ENCODE measurements at places on chromosomes 16 and 17.

GRCh38 chr17:57523926-57524632 lies 221.0 kb downstream of the CCDC182 start:
- no peak for DNase-seq

DNA sequence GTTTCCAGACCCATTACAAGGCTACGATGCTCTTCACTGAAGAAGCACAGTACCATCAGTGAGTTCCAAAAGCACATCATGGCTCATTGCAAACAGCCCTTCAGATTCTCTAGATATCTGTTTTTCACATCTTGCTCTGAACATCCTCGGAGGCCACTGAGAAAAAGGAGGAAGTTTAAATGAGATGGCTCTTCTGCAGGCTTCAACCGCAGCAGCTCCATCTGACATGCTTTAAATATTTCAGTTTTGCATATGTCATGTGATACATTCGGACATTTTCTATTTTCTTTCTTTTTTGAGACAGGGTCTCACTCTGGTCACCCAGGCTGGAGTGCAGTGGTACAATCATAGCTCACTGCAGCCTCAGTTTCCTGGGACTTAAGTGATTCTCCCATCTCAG lies 396.8 kb downstream of the NPIPA8 start:
- DNase-seq, result no peak

DNA sequence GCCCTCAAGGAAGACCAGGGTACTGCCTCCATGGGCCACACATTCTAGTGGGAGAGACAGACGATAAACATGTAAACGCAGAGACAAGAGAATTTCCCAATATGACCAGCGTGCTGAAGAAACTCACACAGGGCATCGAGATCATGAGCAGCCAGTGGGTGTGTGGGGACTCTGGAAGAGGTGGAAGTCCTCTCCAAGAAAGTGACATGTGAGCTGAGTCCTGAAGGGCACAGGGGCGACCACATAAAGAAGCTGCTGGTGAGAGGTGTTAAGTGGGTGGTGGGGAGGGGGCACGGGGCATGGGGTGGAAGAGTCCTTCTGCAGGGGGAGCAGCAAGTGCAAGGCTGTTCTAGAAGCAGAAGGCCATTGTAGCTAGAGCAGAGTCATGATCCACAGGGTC lies 21.0 kb upstream of the RAP1GAP2 start:
- DNase-seq, result no peak

DNA sequence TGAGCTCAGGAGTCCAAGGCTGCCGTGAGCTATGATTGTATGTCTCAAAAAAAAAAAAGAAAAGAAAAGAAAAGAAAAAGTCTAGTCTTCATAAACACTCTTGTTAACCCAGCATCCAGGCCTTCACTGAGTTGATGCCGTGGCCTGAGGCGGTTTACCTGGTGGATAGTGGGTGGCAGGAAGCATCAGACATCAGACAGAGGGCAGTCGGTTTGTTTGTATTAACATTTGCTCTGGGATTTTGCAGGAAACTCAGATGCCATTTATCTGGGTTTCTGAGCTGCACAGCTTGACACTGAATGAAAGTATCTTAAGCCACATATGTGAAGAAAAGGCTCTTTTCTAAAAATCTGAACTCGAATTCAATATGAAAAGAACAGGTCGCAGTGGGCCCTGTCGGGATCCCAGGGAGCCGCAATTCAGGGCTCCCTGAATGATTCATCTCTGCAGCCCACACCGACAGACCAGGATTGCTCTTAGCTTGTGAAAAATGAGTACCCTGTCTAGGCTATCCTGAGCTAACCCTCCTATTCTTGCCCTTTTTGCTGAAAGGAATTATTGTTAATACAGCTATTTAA lies 1.1 kb upstream of the DBNDD1 start:
- DNase-seq, result no peak

DNA sequence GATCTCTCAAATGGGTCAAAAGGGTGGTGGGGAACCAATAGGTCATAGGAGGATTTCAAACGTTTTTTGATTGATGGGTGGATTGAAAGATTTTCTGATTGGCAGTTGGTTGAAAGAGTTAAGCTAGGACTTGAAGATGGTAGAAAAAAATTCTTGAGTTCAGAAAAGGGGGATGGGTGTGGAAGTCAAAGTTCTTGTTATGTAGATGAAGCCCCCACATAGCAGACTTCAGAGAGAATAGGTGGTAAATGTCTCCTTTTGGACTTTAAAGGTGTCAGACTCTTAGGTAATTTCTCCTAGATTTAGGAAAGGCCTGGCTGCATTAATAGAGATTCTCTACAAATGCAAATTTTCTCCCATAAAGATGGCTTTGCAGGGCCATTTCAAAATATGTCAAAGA lies 163.3 kb downstream of the HS3ST4 start:
- DNase-seq, result no peak

DNA sequence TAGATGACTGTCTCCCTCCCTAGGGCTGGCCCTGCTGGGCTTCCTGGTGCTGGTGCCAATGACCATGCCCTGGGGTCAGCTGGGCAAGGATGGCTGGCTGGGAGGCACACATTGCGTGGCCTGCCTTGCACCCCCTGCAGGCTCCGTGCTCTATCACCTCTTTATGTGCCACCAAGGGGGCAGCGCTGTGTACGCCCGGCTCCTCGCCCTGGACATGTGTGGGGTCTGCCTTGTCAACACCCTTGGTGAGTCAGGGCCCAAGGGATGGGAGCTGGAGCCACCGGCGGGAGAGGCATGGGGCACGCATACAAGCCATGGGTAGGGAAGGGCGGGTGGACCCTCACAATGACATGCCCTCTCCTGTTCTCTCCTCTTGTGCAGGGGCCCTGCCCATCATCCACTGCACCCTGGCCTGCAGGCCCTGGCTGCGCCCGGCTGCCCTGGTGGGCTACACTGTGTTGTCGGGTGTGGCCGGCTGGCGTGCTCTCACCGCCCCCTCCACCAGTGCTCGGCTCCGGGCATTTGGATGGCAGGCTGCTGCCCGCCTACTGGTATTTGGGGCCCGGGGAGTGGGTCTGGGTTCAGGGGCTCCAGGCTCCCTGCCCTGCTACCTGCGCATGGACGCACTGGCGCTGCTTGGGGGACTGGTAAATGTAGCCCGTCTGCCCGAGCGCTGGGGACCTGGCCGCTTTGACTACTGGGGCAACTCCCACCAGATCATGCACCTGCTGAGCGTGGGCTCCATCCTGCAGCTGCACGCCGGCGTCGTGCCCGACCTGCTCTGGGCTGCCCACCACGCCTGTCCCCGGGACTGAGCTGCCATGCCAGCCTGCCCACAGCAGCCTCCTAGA lies 2.2 kb downstream of the PAQR4 start:
- DNase-seq, result no peak

GRCh38 chr16:51132490-51133115 lies 18.5 kb downstream of the SALL1 start:
- no peak for DNase-seq

DNA sequence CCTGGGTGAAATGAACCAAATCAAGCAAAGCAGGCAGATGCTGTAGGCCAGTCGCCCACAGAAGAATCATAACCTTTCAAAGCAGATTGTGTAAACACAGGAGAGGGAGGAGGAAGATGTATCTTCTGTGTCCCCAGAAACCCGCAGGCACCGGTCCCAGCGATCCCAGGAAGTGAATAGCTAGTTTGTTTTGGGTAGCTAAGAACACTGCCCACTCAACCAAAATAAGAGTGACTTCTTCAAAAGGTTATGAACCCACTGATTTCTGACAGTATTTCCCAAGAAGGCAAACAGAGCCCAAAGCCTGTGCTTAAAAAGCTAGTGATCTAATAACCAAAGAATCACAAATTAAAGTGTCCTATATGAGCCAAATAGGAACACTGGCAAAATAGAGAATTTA lies 67.8 kb downstream of the GRIN2A start:
- DNase-seq, result no peak

DNA sequence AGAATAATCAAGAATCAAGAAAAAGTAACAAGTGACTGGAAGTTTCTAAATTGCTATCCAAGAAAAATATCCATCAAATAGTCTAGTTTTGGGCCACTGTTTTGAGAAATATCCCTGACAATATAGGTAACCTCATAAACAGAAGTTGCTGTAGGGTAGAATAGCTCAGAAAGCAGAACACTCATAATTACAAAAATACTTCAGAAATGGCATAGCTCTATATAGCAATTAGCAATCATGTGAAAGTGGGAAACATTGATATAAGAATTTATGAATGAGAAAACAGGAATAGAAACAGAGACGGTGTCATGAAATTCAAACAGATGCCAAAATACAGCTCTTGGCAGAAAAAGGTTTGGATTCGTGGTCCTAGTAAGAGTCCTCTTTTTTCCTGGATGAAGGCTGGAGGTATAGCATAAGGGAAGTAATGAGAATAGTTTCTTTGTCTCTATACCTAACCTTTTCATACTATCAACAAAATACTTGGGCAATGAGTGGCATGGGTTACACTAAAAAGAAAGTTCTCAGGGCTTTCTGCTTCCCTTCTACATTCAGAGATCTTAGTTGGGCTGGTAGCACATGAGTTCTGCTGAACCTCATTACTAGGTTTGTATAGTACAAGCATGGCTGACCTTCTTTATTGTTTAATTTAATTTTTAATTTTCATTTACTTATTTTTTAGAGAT lies 33.5 kb downstream of the SPAG9 start:
- no peak for DNase-seq

- peak; percentile 36 for DNase-seq
These were observed 717 bp upstream of the CNP start for GRCh38 chr17:41965694-41966462.

DNA sequence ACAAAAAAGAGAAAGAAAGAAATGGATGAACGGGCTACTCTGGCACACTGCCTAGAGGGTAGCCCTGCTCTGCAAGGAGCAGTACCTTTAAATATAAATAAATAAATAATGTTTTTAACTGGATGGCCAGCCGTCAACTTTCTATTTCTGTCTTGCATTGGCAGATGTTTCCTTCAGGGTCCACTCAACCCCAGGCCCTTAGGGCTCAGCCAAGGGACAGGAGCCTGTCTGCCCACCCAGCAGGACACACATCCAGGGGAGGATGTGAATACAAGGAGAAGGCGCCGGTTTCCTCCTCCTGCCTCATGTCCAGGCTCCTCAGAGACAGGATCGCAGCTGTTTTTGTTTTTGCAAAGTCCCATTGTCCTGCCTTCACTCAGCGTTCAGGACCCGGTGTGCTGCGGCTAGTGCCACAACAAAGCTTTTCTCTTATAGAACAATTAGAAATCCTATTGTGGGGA lies 22.6 kb downstream of the TTYH2 start:
- no peak for DNase-seq

DNA sequence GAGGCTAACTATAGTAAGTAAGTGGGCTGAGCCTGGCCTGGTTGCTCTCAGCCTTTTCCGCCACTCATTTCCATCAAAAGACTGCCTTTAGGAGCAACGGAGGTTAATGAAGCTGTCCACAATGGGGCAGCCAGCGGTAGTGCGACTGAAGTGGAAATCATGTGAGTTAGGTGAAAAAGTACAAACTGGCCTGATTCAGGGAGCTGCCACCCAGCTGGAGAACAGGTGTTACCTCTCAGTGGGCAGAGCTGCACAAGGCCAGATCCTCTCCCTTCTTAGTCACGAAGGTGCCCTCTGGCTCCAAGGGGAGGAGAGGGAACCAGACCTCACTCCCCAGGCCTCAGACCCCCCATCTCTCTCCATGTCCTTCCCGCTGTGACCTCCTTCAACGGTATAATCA lies 34.4 kb upstream of the CDRT4 start:
- no peak for DNase-seq

DNA sequence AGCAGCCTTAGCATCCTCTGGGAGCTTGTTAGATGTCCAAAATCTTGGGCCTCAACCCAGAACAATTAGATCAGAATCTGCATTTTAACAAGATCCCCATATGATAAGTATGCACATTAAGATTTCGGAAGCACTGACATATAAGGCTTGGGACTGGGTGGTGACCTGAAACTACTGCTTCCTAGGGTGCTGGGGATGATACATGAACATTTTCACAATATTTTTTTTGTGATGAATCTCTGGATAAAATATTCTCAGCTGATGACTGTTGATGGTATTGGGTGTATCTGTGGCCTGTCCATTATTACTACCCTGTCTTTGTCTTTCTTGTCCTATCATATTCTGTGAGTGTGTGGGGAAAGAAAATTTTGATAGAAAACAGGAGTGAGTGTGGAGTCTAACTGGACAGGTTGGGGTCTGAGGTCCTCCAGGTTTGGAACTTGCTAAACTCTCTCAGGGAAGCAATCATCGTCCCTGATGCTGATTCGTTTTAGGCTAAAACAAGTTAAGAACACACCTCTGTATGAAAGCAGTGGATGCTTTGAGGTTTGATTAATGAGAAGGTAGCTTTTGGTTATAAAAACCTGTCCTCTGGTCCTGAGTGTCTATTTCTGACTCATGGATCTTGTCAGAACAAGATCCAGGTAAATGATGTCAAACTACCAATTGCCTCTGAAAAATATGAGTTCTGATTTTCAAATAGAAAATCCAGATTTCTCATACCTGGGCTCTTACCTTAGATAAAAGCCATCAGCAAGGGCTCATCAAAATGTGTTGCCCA lies 23.2 kb downstream of the KRT23 start:
- no peak for DNase-seq

DNA sequence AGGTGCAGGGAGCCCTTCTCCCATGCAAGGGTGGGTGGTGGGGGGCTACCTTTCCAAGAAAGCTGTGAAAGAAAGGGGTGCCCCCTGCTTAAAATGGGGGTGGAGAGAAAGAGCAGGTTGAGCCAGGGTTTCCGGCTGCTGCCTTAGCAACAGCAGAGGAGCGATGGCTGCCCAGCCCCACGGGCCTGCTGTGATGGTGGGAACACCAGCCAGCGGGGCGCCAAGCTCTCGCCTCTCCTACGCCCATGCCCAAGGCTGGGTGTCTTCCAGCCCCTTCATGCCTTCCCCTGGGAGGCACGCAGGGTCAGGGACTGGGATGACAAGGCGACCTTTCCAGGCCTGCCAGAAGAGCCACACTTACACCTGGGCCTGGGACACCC lies 3.0 kb downstream of the FMNL1 start:
- no peak for DNase-seq

GRCh38 chr16:54031107-54031760 lies 255.4 kb downstream of the IRX3 start:
- no peak for DNase-seq

DNA sequence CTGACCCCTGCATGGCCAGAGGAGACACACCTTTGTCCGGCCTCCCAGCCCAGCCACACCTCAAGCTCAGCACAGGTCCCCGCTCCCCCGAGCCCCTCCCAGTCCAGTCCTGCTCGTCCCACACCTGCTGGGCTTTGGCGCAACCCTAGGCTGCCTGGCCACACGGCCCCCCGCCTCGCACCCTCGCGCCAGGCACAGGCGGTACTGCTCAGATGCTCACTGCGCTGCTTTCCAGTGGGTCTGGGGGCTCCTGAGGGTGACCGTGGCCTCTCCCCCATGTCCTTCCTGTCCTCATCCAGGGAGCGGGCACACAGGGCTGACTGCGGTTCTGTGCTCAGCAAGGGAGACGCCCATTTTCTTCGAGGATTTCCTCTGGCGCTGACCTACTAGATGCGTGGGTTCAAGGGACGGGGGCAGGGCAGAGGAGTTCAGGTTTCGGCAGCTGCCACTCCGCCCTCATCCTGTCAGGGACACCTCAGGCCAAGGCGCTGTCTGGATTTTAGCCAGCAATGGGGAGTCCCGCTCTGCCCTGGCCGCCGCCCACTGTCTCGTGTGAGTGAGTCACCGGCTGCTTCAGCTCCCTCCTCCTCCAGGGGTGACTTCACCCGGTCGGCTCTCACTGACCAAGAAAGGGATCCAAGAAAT lies 118.0 kb upstream of the ZNF469 start:
- no peak for DNase-seq

- no peak for DNase-seq
These were observed 21.6 kb downstream of the UBALD1 start for GRCh38 chr16:4593086-4593485.

- no peak for DNase-seq
These were observed 120.7 kb downstream of the RAB11FIP4 start for GRCh38 chr17:31512104-31512740.
